ENCODE measurements at places on chromosomes 7 and 10.

- DNase-seq: no peak
Measured at GRCh38 chr10:107481881-107482280, 317.4 kb upstream of the SORCS1 start.

DNA sequence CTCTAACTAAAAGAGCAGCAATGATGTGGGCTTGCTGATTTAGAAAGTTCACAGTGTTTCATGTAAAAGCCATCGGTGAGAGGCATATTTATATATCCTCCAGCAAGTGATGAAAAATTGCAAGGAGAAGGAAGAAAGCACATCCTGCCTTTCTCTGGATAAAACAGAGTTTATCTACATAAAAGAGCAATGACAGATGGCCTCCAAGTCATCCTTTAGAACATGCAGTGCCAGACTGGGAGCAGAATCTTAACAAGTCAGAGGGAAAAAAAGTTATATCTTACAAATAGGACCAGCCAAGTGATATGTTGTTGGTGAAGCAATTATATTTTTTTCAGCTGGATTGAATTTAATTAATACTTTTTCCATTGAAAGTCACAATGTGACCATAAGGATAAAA lies 253.8 kb upstream of the MGMT start:
- DNase-seq: no peak

DNA sequence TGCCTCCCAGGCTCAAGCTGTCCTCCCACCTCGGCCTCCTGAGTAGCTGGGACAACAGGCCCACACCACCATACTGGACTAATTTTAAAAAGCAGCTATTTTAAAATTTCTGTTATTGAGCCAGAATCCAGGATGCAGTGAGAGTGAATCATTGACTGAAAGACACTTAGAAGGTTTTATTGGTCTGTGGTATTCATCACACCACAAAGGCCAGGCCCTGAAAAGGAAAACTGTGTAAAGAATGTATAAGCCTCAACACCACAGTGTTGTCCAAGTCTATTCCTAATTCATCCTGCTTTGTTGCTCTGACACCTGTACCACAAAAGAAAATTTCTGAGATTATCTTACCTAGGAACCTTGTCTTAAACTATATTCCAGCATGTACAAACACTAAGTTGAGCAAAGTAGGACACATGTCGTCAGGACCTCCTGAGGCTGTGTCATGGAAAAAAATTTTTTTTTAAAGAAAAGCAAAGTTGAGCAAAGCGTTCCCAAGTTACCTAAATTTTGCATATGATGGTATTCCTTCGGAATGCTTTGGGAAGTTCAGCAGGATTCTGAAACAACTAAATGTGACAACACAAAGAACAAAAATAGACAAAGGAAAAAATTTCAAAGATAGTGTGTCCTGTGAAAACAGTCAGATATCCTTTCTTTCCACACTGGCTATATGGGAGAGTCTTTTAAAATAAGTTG lies 129.6 kb upstream of the MKLN1 start:
- no peak for DNase-seq

DNA sequence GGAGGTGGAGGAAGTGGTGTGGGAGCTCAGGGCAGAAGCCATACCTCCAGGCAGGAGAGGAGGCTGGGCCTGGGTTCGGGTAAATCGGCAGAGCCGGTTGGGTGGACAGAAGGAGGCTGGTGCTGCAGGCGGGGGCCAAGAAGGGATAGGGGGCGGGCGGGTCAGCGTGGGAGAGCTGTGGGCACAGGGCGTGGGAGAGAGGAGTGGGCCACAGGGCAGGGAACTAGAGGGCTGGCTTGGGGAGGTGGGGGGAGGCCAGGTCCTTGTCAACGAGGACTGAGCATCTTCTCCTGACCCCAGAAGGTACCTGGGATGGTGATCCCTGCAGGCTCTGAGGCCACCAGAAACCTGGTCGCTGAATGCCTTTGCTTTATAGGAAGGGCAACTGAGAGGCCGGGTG lies 11.9 kb downstream of the LAT2 start:
- no peak for DNase-seq

DNA sequence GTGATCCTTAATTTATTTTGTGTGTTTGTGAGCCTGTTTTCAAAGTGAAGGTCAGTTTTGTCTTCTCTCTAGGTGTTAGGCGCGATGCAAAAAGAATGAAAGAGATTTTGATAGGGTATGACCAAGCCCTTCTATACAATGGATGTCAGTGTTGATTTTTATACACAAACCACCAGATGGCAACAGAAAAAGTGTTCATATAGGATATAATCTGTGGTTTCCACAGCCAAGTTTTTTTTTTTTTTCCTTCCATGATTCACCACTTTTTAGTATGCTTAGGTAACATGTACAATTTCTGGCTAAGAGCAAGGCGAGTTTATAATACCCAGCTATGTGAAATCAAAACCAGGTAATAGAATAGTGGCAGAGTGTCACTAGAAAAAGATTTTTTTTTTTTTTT lies 8.1 kb downstream of the SDK1 start:
- DNase-seq: no peak

Measured in stimulated activated CD8-positive, alpha-beta memory T cell treated with anti-CD3 and anti-CD28 coated beads, Interleukin-4, amount 100 ng/mL, for 24 hours (primary cell).